ENCODE measurements at places on chromosomes 5 and 9.
A peak's percentile ranks its signal among the peaks of the same experiment; 100 is the strongest.

GRCh38 chr5:132759114-132760048 is 12.2 kb downstream of the CCNI2 start:
- peak; percentile 51 for DNase-seq

GRCh38 chr5:54518146-54518817 is 723 bp downstream of the SNX18 start:
- no peak for DNase-seq

DNA sequence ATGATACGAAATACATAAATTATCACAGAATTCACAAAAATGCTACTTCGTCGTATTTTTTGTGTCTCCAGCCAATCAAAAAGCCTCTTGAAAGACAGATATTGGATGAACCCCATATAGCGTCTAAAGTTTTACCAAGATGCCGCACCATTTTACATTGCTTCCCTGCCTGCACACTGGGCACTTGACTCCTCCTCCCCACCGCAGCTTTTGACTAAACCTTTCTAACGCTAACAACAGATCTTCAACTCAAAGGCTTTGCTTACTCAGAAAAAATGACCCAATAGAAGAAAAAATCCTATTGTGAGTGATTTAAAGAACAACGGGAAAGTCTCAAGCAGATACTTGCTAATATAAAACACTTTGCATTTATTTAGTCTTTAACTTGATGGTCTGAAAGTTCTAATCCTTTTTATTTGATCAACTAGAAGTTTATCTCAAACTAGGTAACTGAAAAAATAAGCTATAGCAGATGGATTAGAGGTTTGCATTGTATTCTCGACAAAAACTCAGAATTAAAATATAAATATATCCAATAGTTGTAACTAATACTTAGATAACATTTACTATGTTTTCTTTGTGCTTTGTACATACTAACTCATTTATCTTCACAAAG is 609.1 kb upstream of the DMAC1 start:
- DNase-seq: no peak

GRCh38 chr5:150801117-150801927 is 22.8 kb downstream of the SMIM3 start:
- DNase-seq: peak; percentile 50

DNA sequence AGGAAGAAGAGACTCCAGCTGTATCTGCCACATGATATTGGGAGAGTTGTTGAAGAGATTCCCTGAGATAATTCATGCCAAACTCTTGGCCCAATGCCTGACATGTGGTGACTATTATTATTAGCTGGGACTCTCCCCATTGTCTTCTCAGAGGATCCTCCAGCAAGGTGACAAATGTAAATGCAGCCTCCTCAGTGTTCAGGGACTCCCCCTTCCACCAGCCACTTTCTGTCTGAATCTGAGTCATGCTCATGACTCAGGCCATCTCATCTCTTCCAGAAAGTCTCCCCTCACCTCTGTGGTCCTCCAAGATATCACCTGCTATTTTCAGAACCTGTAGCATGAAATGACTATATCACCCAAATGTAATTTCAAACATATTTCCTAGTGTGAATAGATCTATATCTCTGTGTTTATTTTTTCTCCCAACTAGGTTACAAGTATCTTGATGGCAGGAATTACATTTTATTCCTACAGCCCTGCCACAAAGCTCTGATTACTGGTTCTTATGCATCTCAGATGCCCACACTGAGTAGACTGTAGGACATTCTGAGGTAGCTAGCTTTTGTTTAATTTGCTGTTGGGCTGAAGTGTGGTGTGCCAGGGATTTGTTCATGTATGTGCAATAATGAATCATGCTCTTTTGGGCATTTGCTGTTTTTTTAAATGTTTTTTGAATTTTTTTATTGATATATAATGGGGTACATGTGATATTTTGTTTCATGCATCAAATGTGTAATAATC is 126.6 kb upstream of the IL12B start:
- DNase-seq: no peak

GRCh38 chr9:98240475-98240874 is 15.0 kb downstream of the TBC1D2 start:
- DNase-seq: no peak

- no peak for DNase-seq
Observed at GRCh38 chr9:98442541-98442940, 187.1 kb upstream of the TBC1D2 start.

DNA sequence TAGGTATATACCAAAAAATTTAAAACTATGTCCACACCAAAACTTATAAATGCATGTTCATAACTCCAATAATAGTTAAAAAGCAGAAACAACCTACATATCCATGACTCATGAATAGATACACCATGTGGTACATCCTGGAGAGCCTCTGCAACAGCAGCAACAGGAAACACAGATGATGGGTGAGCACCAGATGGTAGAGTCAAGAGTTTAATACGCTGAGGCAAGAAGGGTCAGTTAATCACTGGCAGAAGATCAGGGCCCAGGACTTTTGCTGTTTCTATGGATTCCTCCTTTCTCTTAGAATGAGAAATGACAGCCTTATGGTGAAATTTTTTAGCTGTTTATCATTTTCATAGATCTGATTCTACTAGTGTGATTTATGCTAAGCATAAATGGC is 351.8 kb upstream of the ADAMTSL1 start:
- no peak for DNase-seq

- no peak for DNase-seq
Observed at GRCh38 chr5:167271511-167271910, 1019.9 kb upstream of the WWC1 start.

DNA sequence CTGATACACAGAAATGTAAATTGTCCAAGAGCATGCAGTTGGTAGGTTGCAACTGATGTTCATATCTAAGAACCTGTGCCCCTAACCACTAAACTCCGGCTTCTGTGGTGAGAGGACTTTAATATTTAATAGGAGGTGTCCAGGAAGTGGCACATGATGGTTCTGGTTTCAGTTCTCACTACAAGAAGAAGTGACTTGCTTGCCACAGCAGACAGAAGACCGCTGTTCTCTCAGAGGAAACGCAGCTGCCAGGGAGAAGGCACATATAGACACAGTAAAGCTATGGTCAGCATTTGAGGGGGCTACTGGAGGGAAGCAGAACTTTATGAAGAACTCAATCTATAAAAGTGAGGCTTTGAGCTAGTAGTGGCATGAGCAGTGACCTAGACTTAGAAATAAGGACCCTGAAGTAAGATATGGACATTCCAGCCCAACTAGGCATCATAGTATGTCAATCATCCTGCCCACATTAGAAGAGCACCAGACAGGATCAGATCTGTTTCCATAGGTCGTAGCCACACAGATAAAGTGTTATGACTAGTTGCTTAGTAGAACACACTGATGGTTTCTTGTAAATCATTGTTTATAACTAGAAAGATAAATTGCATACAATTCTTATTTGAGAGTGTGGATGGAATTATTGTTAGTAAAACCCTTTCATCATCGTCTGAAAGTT is 36.4 kb upstream of the DAB2 start:
- no peak for DNase-seq

DNA sequence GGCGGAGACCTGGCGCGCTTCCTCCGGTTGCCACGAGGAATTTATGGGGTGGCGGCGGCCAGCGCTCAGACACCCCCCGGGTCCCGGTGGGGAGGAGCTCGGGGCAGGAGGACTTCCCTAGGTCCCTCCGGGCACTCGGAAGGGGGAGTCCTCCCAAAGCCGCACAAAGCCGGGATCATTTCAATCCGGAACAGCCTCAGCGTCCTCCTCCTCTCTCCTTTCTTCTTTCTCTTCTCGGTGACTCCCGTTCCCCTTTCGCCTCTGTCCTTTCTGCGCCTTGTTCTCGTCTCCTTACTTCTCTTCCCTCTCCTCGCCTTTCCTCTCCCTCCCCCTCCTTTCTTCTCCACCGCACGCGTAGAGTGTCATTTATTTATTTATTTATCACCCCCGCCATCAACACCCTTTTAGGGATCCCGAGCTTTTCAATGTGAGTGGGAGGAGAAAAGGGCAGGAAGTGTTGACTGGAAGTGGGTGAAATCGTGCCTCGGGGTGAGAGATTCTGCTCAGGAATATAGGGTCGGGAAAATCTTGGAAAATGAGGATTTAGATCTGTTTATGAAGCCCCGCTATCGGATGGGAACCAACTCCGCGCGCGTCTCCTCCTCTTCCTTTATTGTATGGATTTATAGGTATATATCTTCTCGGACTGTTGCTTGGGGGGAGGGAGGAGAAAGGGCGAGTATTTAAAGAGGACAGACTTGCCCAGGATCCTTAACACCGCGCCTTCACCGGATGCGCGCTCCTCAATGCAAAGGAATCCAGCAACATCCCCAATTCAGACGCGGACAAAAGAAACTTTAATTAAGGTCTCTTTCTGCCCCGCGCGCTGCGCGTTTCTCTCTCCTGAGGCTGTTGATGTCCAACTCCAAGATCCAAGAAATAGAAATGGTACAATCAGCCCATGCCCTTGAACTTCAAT is 2.0 kb upstream of the ZNF462 start:
- DNase-seq: peak; percentile 35
